ENCODE measurements at places on chromosomes 12 and 14.

GRCh38 chr12:93098077-93098476 is 169.0 kb upstream of the EEA1 start:
- peak; percentile 12 for DNase-seq

DNA sequence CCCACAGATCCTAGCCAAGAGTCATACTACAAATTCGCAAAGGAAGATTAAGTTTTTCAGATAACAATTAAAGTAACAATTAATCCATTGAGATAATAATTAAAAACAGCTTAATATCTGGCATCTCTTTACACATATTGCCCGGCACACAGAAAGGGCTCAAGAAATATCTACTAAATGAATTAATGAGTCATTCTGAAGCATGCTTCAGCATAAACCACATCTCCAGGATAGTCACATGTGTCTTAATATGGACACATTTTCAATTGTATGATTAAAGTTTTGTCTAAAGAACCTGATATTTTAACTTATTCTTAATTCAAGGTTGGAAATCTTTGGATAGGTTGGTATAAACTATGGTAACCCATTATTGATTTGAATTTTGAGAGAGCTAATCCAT is 9.6 kb downstream of the ITPR2 start:
- DNase-seq: no peak

DNA sequence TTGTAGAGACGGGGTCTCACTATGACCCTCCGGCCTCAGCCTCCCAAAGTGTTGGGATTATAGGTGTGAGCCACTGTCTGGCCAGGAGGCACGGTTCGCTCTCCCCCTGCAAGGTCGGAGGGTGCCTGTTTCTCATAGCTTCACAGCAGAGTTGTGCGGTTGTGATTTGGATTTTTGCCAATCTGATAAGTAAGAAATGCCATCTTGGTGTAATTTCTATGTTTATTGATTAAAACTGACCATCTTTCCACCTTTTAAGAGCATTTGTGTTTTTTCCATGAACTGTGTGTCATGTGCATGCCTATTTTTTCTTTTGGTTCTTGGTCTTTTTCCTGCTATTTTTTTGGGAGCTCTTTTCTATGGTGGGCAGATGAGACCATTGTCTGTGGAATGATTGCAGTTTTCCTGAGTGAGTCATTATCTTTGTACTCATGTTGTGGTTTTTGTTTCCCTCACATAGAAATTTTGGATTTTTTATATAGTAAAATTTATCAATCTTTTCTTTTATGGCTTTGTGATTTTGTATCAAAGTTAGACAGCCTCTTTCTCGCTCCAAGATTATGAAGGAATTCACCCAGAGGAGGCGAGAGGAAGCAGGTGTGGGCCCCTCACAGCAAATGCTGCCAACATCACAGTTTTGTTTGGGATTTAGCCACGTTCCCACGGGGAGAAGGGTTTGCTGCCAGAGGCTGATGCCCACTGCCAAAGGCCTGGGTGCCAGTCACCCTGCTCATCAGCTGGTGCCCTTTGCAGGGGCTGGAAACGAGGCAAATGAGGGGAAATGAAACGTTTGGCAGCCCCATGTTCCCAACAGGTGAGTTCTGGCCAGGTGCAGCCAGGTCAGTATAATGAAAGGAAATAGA is 47.2 kb downstream of the RFX4 start:
- no peak for DNase-seq

- DNase-seq: no peak
These were observed 1074.6 kb upstream of the TMEM132C start for GRCh38 chr12:127192391-127192790.

GRCh38 chr12:132482771-132483170 is 7.2 kb upstream of the FBRSL1 start:
- no peak for DNase-seq
